ENCODE measurements at places on chromosomes 2 and 18.
A peak's percentile ranks its signal among the peaks of the same experiment; 100 is the strongest.

DNA sequence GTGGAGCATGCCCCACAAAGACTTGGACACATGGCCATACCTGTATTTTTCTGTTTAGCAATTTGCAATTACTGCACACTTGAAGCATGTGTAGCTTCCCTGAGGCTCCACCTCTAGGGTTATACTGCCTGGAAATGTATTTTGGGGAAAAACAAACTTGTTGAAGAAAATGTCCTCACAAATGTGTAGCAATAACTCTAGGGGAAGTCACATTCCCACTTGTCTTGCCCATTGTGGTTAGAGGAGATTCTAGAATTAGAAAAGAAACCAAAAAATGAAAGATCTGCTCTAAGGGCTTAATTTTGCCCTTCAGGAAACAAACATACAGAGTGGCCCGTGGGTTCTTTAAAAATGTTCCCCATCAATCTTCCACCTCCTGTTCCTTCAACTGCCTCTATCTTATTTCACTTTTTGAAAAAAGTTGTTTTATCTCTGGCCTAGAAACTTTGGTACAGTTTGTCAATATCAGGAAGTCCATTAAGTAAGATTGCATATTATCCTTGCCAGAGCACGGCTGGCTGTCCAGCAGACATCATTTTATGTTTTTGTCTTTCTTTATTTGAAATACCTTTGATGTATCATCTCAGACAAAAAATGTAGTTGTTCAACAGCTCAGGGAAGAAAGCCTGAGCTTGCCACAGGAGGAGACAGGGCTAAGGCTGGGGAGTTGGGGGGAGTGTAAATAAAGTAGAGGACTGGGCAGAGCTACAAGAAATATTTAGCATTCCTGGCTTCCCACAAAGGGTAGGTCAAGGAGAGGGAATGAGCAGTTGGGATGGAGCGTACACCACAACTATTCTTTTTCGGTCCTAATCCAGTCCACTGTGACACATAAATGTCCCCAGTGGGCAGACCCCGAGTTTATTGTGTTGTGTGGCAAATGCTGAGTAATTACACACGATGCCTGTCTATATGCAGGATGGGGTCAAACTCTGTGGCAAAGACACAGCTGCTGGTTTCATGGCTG is 96.8 kb upstream of the CDC42EP3 start:
- no peak overlapping the region for H3K4me3 ChIP-seq
- H3K36me3 ChIP-seq = no peaks in the 10 kb centered on the region
- H3K27me3 ChIP-seq = no peaks in the 10 kb centered on the region
- H3K4me1 ChIP-seq = peaks cover 86% of the 10 kb centered on the region
- peak overlapping the region; percentile 87 for H3K27ac ChIP-seq

DNA sequence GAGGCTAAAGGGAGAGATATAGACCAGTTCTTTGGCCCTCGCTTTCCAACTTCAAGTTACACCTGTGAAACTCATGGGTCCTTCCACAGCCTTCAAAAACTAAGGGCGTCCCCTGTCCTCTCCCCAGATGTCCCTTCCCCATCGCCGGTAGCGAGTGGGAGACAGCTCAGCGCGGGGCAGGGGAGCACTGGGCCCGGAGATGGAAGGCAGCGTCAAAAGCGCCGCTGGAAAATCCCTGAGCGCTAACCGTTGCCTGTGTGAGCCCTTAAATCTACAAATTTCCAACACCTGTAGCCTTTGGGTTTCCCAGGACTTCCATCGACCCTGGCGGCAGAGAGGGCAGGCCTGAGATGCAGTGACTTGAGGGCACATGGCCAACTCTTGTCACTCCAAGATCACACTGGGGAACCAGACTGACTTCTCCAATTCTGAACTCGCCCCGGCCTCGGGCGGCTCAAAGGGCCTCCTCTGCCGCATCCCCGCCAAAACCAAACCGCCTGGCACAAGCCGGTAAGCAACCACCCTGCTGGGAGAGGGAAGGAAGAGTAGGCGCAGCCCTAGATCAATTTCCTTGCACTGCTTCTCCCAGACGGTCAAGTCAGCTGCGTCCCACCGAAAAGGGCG is 879 bp upstream of the EPAS1 start:
- peak overlapping the region; percentile 67 for H3K4me3 ChIP-seq
- peaks cover 3% of the 10 kb centered on the region for H3K36me3 ChIP-seq
- no peak for DNase-seq

- DNase-seq = no peak
- peaks cover 14% of the 10 kb centered on the region for H3K4me1 ChIP-seq
- H3K36me3 ChIP-seq = no peaks in the 10 kb centered on the region
Observed at GRCh38 chr2:49237867-49238603, 83.7 kb upstream of the FSHR start.

DNA sequence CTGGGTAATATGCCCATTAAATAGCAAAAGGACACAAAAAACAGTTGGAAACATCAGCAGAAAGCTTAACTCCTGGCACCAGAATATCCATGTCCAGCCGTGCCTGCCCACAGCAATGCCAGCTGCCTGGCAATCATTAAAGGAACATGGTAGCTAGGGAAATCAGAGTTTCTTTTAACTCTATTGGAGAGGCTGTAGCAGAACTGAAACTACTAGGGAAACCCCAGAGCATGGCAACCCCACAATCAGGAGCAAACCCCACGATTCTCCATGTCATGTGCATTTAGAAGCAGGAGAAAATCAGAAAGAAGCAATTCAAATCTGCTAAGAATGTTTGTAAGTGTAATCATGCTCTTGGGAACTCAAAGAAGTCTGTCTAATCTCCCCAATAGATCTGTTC is 409.0 kb upstream of the SMIM21 start:
- no peaks in the 10 kb centered on the region for H3K4me1 ChIP-seq
- H3K27me3 ChIP-seq = peaks cover 6% of the 10 kb centered on the region
- no peaks in the 10 kb centered on the region for H3K36me3 ChIP-seq
- no peak overlapping the region for H3K27ac ChIP-seq
- no peak overlapping the region for H3K4me3 ChIP-seq
- no peak for DNase-seq

- H3K36me3 ChIP-seq = no peaks in the 10 kb centered on the region
- H3K27ac ChIP-seq = no peak overlapping the region
- no peaks in the 10 kb centered on the region for H3K4me1 ChIP-seq
- H3K4me3 ChIP-seq = no peak overlapping the region
- no peaks in the 10 kb centered on the region for H3K27me3 ChIP-seq
Observed at GRCh38 chr2:217150236-217150635, 290.4 kb upstream of the TNP1 start.

DNA sequence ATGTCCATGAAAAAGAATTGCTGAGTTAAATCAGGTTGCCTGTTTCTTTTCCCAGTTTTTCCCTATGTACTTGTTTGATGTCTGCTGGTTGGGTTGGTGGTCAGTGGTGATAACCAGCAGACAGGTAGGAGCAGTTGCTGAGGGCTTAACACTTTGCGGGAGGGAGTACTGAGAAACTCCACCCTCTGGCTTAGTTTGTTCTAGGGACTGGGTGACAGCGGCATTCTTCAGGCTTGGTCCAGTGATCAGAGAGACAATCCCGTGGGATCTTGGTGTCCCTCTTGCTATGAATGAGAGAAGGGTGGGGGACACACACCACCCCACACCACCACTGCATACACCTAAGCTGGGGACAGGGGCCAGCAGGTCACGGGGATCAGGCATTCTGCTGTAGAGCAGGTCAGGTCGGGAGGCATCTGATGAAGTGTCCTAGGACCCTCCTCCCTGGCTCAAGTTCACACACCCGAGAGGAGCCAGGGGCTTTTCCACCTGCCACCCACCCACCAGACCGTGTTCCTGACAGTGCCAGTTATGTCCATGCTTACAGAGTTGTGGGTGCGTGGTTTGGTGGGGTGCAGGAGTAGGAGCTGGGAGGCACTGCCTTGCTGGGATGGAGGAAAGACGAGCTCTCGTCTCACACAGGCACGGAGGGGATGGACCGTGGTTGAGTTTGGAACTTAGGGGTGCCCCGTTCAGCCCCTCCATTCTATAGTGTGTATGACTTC is 21.3 kb upstream of the ALLC start:
- no peak overlapping the region for H3K27ac ChIP-seq
- no peaks in the 10 kb centered on the region for H3K36me3 ChIP-seq
- peak; percentile 59 for DNase-seq
- H3K4me1 ChIP-seq = no peaks in the 10 kb centered on the region
- peaks cover 33% of the 10 kb centered on the region for H3K27me3 ChIP-seq

All from chondrocyte (in vitro differentiated cells).